Activated CD4-positive, CD25-positive, alpha-beta regulatory T cell treated with anti-CD3 and anti-CD28 coated beads, Interleukin-2, amount 50 U/mL, for 72 hours (primary cell): ENCODE measurements at places on chromosomes 1 and 21.

DNA sequence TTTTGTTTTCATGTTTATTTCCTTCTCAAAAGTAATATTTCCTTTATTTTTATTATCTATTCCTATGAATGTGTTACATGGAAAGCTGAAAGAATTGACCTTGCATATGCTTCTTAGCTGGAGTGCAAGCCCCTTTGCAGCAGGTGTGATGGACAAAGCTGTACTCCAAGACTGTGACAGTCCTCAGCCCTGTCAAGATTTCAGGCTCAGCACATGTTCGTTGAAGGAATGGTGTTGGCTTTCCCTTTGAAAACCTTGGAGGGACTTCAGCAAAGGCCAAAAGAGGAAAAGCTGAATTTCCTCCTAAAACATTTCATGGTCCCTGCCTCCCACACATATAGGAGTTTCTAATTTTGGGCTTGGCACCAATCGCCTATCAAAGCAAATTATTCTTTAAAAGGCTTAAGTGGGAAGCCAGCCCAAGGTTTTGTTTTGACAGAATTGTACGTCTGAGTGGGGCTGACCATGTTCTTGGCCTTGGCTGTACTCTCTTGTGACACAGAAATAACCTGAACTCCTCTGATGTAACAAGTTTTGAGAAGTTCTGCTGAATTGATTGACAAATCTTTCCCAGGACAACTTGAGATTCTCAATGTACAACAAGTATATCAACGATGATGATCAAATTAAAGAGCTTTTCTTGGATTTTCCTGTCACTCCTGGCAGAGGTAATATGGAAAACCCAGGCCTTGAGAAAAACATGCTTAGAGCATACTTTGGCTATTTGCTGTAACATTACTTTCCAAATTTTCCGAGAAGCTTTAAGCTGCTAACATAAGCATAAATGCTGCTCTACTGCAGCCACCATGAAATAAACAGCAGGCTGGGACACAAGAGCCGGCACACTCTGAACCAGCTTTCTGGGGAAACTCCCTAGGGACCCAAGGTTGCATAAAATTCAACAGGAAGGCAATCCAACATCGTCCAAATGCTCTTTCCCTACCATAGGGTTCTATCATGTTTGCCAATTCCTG, 135.7 kb upstream of the ZNF648 start:
- no peak for DNase-seq

DNA sequence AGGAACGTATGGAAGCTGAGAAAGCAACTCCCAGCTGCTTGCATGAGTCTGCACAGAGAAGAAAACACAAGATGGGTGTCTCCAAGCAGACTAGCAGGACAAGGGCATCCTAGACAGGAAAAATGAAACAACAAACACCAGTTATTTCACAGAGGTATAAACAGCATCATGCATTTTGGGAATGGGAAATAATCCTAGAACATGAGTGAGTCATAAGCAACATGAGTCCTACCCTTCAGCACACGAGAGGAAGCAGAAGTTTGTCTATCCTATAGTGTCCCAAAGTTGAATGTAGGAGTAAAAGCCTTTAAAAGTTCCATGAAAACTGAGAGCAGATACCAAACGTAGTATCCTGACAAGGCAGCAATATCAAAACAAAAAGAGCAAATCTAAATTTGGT, 11.3 kb upstream of the FRRS1 start:
- no peak for DNase-seq

GRCh38 chr1:30613188-30613587, 110.2 kb downstream of the MATN1 start:
- no peak for DNase-seq

DNA sequence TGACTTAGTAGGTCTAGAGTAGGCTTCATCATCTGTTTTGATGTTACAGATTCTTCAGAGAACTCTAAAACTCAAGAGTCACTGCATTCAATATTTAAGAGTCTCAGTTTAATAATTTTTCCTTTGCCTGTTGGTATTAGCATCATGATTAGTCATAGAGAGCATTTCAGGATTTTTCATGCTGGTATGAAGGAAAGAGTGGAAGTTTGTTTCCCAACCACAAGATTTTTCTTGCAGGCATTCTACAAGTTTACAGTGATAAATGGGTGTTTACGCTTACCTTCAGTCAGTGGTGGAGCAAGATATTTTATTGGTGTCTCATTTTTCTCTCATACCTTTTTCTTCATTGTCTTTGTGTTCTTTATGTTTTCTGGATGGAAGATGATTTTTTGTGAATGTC, 58.4 kb upstream of the MYOCOS start:
- DNase-seq: no peak

DNA sequence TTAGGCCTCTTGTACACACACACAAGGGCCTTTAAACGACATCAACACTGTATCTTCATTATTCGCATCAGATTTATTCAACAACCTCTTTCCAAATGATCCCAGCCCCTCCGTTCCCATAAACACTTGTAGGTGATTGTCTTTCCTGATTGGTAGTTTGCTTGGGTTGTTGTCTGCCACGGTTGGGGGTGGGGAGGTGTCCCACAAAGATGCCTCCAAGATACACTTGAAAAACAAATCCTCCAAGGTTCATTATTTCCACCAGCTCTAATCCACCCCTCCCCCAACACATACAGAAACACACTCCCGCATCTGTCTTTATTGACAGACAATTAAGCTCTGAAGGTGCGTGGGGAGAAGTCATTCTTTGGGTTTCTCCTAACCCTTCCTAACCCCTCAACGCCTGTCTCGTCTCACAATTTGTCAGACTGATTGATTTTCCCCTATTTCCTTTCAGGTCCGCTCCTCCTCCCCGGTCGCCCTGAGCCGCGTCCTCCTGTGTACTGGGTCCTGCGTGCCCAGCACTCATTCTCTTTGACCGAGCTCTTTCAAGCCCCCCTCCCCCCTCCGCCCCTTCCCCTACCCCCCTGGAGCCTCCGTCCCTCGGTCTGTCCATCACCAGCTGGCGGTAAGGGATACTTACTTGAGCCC, 1.4 kb downstream of the WDR26 start:
- no peak for DNase-seq

- no peak for DNase-seq
Measured at GRCh38 chr1:199976496-199977144, 50.9 kb upstream of the NR5A2 start.

DNA sequence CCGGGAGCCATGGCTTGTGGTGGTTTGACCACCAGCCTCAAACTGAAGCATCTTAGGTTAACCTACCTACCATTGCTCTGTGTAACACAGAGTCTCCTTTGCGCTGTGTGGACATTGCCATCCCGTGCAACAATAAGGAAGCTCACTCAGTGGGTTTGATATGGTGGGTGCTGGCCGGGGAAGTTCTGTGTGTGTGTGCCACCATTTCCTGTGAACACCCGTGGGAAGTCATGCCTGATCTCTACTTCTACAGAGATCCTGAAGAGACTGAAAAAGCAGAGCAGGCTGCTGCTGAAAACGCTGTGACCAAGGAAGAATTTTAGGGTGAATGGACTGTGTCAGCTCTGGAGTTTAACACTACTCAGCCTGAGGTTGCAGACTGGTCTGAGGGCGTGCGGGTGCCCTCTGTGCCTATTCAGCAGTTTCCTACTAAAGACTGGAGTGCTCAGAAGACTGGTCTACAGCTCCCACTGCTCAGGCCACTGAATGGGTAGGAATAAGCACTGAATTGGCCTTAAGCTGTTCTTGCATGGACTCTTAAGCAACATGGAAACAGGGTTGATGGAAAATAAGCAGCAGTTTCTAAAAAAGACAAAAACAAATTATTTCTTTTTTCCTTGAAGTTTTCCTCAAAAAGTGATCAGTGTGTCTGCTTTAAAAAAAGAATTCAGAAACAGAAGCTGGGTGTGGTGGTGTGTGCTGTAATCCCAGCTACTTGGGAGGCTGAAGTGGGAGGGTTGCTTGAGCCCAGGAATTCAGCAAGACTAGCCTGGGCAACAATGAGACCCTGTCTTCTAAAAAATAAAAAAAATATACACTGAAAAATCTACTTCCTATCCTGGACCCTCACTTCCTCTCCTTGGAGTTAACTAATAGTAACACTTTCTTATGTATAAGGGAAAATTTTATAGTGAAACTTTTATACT, 14.6 kb downstream of the CEP350 start:
- DNase-seq: no peak

DNA sequence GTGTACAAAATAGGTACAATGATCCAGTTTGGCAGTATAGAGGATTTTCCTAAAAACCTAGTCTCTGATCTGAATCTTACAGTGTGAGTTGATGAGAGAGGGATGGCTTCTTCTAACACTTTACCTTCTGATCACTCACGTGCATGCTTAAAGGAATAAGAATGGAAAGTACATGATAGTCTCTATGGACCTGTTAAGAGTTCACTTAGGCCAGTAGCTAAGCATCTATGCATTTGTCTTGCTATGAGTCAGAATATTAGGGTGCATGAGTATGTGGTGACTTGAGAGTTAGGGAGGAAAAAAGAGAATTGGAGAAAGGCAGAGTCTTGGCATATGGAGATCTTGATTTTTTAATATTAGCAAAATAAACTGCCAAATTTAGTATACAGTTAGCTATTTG, 206.3 kb downstream of the COL11A1 start:
- no peak for DNase-seq
